ENCODE measurements at places on chromosomes 1 and 21.

GRCh38 chr1:57796616-57797015 lies 372.8 kb upstream of the DAB1 start:
- DNase-seq: no peak

GRCh38 chr1:26780344-26780957 lies 7.3 kb upstream of the PIGV start:
- no peak for DNase-seq

DNA sequence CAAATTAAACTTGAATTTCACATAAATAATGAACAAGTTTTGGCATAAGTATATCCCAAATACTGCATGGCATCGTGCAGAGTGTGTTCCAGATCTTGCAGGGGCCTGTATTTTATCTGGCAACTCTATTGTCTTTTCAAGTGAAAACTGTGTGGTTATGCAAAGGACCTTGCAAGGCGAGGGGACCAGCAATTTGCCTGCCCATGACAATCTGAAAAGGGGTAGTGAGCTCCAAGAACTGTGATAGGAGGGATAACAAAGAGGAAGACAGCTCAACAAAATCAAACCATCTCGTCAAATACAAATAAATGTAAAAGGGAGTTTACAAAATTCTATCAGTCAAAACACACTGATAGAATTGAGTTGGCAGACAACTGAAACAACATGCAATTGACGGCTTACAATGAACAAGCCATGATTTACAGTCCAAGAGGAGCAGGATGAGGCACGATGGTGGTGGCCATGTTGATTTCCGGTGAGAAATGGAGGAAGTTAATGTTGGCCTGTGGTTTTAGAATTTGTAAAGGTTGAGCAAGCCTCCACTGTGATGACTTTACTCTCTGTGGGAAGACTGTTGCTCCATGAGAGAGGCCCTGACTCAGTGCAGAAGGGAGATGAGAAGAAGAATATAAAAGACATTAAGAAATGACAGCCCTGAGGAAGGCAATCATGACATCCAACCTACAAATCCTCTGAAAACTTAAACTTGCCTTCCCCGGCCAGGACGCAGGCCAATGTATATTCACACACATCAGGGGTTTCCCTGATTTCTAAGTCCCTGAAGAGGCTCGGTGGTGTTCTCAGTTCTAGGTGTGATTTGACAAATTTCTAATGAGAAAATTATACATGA lies 132.2 kb downstream of the ADSS2 start:
- DNase-seq: no peak

- DNase-seq: no peak
These were observed 14.8 kb downstream of the DCST2 start for GRCh38 chr1:155018617-155019348.

DNA sequence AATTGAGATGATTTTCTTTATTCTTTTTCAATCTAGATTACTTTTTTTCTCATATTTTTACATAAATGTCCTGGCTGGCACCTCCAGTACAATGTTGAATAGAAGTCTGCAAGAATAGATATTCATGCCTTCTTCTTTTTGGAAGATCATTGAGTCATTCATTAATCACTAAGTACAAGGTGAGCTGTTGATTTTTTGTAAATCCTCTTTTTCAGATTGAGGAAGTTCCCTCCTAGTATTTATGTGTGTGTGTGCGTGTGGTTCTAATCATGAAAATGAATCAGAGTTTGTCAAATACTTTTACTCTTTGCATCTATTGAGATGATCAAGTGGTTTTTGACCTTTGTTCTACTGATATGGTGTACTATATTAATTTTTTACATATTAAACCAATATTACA lies 859.3 kb downstream of the KCNT2 start:
- DNase-seq: no peak

DNA sequence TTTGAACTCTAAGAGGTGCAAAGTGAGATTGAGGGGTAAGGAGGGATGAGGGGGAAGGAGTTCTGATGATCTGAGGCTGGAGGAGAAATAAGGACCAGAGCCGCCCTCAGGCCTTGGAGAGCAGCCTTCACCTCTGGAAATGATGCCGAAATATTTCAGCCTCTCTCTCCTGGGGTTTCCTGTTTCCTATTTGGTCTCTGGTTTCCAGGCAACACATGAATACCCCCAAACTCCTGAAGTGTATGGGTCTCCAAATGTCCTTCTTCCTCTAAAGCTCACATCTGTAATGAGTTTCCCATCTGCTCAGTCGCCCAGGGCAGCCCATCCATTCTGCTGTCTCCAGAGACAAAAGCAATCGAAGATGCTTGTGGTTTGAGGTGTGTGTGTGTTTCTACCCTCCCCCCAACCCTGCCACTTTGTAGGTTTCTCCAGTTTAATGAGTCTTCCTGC lies 52.0 kb upstream of the FAM20B start:
- no peak for DNase-seq

GRCh38 chr1:163054181-163054591 lies 15.0 kb upstream of the RGS4 start:
- no peak for DNase-seq

GRCh38 chr1:107870696-107871095 lies 94.3 kb downstream of the VAV3 start:
- DNase-seq: no peak

DNA sequence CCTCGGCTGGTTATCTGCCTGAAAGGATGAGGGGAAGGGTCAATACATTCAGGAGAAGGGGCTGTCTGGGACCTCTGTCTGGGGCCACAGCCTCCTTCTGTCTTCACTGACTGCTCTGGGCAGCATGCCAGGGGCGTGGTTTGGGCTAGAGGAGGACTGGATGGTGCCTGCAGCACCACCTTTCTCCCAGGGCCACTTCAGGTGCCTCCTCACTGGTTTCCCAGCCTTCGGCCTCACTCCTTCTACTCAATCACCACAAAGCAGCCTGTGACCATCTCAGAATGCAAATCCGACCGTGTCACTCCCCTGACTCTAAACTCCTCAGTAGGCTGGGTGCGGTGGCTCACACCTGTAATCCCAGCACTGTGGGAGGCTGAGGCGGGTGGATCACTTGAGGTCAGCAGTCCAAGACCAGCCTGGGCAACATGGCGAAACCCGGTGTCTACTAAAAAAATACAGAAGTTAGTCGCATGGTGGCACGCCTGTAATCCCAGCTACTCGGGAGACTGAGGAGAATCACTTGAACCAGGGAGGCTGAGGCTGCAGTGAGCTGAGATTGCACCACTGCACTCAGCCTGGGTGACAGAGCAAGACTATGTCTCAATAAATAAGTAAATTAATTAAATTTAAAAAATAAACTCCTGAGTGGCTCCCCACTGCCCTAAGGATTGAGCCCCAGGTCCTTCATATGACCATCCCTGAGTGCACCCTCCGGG lies 50.1 kb upstream of the ECE1 start:
- no peak for DNase-seq

- no peak for DNase-seq
These were observed 260.9 kb downstream of the LTN1 start for GRCh38 chr21:28731700-28732321.
